ENCODE measurements at places on chromosomes 4 and X.

DNA sequence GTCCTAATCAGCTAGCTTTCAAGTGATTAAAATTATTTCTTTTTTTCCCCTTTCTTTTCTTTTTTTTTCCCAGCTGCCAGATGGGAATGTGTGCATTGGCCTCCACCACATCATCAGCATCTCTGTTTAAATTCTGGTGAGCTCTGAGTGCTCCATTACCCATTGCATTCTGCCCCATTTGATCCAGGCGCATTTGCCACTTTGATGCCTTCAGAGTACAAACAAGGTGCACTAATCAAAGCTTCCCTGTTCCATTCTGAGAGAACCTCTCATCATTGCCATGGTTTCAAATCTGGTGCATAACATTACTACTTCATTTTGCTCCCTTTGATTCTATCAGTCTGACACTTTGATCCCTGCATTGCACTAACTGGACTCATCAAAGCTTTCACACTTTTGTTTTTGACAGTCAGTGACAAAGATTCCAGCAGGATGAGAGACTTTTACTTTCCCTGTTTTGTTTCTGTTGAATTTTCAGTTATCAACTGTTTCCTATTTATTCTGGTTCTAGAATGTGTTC lies 238.8 kb upstream of the PCDH10 start:
- DNase-seq = no peak

GRCh38 chr4:52995360-52996030 lies 133.4 kb downstream of the RASL11B start:
- no peak for DNase-seq

DNA sequence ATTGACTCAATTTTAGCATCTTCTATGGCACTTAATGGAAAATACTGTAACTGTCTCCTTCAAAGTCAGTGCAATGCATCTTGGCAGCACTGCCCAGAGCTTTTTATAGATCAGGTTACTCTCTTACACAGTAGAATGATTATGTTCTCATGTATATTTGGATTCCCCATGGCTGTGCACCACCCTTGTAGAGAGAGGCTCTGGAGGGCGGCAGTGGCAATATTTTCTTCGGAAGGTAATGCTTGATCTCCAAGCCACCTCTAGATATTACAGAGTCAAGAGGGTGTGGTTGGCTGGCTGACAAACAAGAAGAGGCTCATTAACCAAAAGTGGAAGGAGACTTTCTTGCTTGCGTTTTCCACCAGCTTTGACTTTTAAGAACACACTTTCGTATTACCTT lies 72.8 kb upstream of the ARSJ start:
- no peak for DNase-seq

GRCh38 chr4:125013891-125014290 lies 300.9 kb upstream of the FAT4 start:
- no peak for DNase-seq

DNA sequence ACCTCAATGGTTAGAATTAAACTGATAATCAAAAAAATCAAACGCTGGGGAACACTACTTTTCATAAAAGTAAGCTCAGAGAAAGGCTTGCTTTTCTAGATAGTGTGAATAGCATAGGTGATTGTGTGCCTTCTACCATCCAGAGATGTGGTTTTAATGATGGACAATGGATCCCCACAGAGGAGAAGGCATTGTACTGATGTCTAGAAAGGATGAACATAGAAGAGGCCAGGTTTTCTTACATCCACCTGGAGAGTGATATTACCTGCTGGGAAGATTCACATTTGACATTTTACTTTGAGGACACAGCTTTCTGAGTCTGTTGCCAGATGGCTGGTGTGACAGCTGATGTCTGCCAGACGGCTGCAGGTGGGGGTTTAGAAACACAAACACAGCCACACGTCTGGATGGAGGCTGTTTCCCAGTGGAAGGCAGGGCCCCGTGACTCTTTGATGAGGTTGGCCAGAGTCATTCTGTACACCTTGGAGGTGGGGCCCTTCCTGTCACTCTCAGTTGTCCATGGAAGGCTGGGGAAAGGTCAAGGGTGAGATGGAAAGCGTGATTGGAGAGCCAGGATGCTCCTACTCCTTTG lies 114.4 kb downstream of the PSAPL1 start:
- no peak for DNase-seq

- DNase-seq = no peak
These were observed 50.9 kb downstream of the CPZ start for GRCh38 chr4:8643441-8643840.

GRCh38 chr4:71292228-71292627 lies 46.6 kb upstream of the SLC4A4 start:
- no peak for DNase-seq

- no peak for DNase-seq
These were observed 217.0 kb downstream of the GUCY2F start for GRCh38 chrX:109264878-109265277.

GRCh38 chrX:72051589-72051988 lies 80.1 kb downstream of the RTL5 start:
- no peak for DNase-seq

DNA sequence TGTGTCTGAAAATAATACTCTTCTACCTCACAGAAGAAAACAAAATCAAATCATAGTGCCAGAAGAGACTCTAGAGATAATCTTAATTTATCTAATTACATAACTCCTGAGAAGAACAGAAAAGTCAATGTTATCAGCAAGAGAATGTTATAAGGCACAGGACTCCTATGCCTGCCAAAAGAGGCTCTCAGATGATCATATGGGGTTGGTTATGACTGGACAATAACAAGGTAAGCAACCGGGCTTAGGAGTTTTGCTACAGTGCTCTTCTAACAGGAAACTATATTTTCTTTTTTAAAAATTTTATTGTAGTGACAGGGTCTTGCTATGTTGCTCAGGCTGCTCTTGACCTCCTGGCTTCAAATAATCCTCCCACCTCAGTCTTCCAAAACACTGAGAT lies 3.5 kb upstream of the C4orf17 start:
- no peak for DNase-seq

- no peak for DNase-seq
These were observed 114.5 kb downstream of the IRF2 start for GRCh38 chr4:184359888-184360287.

- DNase-seq = no peak
These were observed 14.8 kb downstream of the INTS6L start for GRCh38 chrX:135535077-135535940.
